Epithelial cell of proximal tubule (primary cell): ENCODE measurements at places on chromosomes 13 and 19. TPM values are rescaled to one million over a fixed set of nuclear protein-coding genes. Genes with fewer than 3 reads are reported as not detected.

DNA sequence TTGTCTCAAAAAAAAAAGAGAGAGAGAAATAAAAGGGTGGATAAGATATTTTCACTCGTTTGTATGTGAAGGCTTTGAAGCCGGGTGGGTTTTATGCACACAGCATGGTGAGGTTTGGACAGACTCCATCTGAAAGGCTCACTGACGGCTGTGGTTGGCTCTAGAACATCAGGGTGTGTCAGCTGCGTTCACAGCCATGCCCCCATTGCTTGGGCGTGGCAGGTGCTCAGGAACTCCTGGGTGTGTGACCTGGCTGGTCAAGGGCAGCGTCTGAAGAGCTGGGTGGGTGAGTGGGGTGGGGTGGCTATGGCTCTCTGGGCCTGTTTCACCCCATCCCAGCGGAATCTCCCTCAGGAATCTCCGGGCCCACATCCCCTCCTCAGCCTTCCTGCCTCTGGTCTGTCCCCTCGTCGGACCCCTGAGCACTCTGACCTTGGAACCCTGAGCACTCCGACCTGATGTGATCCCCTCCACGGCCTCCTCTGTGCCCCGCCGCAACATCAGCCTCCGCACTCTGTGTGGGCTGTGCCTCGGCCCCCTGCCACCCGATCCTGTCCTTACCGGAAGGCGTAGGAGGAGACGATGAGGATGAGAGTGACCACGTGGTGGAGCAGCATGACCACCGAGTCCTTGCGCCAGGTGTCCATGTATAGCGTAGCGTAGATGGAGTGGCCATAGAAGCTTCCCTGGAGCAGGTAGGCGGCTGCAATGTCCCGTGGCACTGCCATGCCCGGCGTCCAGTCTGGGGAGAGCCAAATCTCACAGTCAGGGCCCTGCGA lies 12.2 kb downstream of the CERS1 start:
- no peak for DNase-seq

GRCh38 chr13:50053844-50054243 lies 38.6 kb downstream of the KCNRG start:
- DNase-seq, result no peak

FAM216B gene
- not detected in 2 replicates for total RNA-seq

NOVA2 gene
- total RNA-seq, result not detected in 2 replicates

DNA sequence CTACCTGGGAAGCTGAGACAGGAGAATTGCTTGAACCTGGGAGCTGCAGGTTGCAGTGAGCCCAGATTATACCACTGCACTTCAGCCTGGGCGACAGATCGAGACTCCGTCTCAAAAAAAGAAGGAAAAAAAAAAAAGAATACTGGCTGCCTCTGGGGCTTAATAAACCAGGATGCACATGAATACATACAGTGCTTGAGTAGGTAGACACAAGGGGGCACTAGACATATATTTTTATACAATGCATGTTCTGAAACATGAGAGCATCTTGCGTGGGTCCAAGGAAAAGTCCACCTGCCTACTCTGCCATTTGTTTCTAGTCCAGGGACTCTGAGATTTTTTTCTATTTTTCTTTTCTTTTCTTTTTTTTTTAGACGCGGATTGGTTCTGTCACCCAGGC lies 31.2 kb downstream of the KEAP1 start:
- DNase-seq, result no peak

CYP4F3 gene
- not detected in 2 replicates for total RNA-seq

DNA sequence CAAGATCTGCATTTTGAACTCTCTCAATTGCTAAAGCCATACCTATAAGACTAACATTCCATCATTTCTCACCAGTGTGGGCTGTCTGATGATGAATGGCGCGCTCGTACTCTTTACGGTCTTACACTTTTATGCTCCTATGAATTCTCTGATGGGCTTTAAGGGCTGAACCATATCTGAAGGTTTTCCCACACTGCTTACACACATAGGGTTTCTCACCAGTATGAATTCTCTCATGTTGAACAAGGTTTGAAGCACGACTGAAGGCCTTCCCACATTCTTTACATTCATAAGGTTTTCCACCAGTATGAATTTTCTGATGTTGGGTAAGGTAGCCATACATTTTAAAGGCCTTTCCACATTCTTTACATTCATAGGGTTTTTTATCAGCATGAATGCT lies 18.8 kb upstream of the ZNF607 start:
- no peak for DNase-seq

GRCh38 chr19:3042621-3043267 lies 13.7 kb upstream of the TLE2 start:
- no peak for DNase-seq

DNA sequence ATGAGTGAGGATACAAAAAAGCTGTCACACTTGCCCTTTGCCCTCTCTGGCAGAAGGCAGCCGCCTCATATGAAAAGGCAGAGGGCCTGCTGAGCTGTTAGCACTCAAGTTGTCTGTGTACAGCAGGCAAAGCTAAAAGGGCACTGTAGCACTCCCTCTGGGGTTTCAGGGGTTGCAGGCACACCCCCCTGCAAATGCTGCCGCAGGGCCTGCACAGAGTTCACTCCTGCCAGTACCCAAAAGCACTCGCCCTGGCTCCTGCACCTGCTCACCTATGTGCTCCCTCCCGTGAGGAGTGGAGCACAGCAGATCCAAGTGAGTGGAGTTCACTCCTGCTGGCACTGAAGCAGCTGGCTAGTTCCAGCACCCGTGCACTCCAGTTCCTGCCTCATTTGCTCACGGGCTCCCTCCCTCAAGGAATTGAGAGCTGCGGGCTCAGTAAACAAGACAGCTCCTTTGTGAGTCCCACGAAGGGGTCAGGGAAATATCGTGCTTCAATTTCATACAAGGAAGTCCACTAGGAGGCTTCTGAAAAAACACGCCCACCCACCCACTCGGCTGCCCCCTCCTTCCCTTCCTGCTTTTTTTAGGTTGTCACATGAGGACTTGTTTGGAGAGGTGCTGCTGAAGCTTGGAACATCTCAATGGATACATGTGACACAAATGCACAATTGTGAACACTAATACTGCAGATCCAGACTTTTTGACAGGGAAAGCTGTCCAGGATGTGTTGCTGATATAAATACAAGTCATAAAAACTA lies 9.9 kb upstream of the RCBTB2 start:
- DNase-seq, result no peak

DNA sequence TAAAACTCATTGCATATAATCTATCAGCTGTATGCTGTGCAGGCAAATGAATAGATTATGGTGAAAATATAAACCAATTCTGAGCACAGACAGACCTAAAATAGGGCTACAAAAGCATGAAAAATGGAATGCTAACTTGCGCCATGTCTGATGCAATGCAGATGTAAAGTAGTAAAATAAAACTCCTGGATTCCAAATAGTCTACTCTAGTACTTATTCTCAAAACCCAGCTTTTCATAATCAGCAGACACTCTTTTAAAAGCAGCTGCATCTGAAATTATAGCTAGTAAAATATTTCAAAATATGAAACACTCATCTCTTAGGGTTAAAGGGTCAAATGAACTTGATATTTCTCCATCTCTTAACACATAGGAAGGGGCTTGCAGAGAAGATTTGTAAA lies 4.7 kb upstream of the POMP start:
- DNase-seq, result no peak

URAD gene
- not detected in 2 replicates for total RNA-seq

AMH gene
- total RNA-seq, result 0.52 and 1.7 TPM in 2 replicates

- no peak for DNase-seq
These were observed 243.2 kb downstream of the OXGR1 start for GRCh38 chr13:96751089-96751488.

DNA sequence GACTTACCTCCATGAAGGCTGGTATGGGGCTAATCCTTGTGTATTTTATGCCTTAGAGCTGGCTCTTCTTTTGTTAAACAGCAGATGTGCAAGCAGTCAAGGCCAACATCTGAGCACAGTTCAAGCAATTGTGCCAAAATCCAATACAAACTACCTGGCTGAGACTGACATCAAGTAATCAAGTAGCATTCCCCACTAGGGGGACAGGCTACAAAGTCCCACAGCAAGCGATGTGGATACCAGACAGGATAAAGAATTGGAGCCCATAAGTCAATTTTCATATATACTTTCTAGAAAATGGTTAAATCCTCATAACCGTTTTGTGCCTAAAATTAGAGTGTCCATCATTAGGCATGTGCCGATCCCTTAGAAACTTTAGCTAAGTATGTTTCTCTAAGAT lies 675.8 kb downstream of the DIAPH3 start:
- DNase-seq, result no peak
